ENCODE measurements at places on chromosomes 2 and 18.

GRCh38 chr2:102451968-102452367, 21.1 kb upstream of the SLC9A4 start:
- DNase-seq: no peak

DNA sequence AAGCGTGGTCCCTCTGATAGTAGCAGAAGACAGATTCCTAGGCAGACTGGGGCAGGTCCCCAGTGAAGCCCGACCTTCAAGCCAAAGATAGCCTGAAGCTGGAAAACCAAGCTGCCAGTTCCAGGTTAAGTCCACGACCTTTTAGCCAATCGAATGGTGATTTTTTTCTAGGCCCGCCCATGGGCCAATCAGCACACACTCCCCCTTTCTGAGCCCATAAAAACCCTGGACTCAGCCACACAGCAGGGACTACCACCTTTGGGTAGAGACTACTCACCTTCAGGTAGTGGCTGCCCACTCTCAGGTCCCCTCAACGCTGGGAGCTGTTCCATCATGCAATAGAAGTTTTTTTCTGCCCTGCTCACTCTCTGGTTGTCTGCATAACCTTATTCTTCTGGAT, 14.5 kb upstream of the ADI1 start:
- DNase-seq: no peak

GRCh38 chr2:162828545-162828944, 10.0 kb downstream of the KCNH7 start:
- DNase-seq: no peak

- DNase-seq: no peak
These were observed 6.3 kb downstream of the COL6A3 start for GRCh38 chr2:237407700-237408099.

GRCh38 chr18:34709750-34710441, at the start of gene DTNA:
Gene DTNA (plus strand): TSS chr18:34710298. CDS start chr18:34755977, 45,679 bp downstream.
- DNase-seq: no peak

GRCh38 chr18:75574187-75574586, 146.7 kb upstream of the SMIM21 start:
- DNase-seq: no peak

DNA sequence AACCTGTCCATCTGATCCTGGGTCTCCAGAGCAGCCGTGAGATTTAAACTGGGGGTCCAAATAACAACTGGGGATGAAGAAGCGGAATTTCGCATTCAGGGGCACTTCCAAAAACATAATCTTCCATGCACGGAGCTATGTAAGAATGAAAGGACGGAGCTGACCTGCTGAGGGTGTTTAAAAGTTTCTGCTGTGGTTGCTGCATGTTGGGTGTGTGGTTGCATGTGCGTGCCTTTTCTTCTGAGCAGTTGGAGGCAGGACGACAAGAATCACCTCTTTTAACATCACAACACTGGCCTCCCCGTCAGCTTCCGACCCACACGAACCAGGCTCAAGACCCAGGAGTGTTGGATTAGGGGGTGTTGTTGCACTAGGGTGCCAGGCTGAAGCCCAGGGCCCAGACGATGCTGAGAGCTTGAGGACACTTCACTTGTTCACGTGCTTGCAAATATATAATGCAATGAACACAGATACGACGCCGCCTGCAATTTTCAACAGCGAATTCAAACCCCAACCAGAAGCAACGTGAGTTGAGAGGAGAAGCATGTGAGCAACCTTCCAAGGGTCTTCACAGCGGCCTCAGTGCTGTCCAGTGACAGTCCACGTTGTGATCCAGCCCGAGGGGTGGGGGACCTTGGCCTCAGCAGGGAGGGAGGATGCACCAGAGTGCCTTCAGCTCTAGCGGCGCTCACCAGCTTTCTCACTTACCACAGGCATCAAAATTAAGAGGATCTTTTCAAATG, 76.0 kb upstream of the SALL3 start:
- DNase-seq: no peak

DNA sequence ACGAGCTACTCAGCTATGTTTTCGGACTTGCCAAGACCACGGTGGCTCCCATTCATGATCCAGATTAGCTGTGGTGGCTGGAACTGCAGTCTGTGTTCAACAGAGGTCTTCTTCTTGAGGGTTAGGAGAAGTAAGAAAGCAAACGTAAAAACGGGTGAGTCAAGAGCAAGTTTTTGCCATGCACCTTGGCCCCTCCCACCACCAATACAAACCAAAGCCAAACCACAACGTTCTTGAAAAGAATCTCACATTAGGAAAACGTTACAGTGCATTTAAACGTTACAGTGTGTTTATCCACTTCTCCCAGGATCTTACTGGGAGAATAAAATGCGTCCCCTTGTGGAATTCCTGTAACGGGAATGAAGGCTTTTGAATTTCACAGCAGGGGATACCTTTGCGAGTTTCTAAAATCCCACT, 725 bp downstream of the FBXO48 start:
- DNase-seq: no peak

DNA sequence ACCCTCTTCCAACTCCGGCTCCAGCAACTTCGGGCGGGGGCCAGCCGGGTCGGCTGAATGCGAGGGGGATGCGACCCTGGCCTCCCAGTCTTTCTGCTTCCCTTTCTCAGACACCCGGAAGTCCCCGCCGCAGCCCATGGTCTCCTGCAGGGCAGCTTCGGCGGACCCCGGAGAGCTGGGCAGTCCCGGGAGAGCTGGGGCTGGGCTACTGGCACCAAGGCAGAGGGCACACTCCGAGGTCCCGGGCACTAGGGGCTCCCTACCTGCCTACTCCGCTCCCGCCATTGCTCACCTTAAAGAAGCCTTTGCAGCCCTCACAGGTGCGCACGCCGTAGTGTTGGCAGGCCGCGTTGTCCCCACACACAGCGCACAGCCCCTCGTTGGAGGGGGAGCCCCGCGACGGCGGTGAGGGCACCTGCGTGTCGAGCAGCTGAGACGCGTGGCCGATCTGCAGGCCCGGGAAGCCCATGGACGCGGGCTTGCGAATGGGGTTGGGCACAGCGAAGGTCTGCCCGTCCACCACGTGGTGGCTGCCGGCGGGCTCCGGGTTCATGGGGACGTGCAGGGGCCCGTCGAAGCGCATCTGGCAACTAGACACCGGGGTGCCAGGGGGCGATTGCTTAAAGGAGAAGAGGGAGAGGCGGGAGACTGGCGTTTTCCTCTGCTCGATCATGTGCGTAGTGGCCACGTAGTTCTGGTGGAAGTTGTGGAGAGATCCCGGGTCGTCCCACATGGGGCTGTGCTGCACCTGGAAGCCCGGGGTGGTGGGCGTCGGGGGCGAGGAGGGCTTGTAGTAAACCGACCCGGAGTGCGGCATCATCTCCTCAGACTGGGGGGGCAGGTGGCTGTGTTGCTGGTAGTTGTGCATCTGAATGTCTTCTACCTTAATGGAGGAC, 3.2 kb downstream of the NR4A2 start:
- DNase-seq: no peak

- DNase-seq: peak; percentile 31
These were observed at the start of gene RAB27B for GRCh38 chr18:54828281-54828881. Gene RAB27B (plus strand): TSS chr18:54828477. CDS start chr18:54877586, 49,109 bp downstream.

GRCh38 chr2:6855860-6856547, 9.7 kb downstream of the CMPK2 start:
- no peak for DNase-seq

- DNase-seq: no peak
These were observed 52.4 kb downstream of the GLI2 start for GRCh38 chr2:120787822-120788700.

DNA sequence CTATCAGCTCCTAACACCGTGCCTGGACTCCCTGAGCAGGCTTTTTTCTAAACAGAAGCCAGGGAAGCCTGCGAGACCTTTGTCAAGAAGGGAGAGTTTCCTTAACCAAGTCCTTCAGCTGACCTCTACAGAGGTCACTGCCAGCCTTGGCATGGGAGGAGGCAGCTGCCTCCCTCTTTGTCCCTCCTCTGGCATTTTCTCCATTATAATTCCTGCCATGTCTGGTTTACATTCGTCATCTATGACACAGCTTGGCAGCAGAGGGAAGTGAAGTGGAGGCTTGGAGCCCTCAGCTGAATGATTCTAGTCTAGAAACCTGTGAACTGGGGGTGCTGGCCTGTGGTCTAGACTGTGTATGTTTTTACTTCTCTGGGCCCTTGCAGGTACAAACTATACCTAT, 22.5 kb downstream of the LIPG start:
- DNase-seq: no peak

DNA sequence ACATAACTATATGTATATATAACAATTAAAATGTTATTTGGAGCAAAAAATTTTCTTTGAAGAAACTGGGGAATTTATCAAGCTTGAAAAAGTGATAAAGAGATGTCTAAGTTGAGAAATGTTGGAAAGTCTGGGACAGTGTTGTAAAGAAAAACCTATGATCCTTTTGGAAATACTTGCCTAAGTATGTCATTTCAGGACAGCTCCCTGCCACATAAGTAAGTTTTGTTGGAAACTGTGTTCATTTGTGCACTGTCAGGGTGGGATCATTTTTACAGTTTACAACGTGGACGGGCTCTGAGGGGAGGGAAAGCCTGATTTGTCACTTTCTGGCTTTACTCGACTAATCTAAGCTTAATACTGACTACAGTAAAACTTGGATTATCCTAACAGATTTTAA, 10.4 kb upstream of the COL3A1 start:
- no peak for DNase-seq

GRCh38 chr18:36327352-36328316, 30.1 kb downstream of the FHOD3 start:
- DNase-seq: no peak

GRCh38 chr2:162661618-162662017, 176.9 kb downstream of the KCNH7 start:
- no peak for DNase-seq

- no peak for DNase-seq
These were observed 29.8 kb downstream of the MGAT5 start for GRCh38 chr2:134283661-134284060.

- no peak for DNase-seq
These were observed 167.4 kb downstream of the PTGR3 start for GRCh38 chr18:75041586-75041985.

GRCh38 chr18:68791801-68792200, 6.1 kb upstream of the CCDC102B start:
- no peak for DNase-seq

GRCh38 chr18:45684341-45685115, 39.5 kb upstream of the SLC14A1 start:
- no peak for DNase-seq

DNA sequence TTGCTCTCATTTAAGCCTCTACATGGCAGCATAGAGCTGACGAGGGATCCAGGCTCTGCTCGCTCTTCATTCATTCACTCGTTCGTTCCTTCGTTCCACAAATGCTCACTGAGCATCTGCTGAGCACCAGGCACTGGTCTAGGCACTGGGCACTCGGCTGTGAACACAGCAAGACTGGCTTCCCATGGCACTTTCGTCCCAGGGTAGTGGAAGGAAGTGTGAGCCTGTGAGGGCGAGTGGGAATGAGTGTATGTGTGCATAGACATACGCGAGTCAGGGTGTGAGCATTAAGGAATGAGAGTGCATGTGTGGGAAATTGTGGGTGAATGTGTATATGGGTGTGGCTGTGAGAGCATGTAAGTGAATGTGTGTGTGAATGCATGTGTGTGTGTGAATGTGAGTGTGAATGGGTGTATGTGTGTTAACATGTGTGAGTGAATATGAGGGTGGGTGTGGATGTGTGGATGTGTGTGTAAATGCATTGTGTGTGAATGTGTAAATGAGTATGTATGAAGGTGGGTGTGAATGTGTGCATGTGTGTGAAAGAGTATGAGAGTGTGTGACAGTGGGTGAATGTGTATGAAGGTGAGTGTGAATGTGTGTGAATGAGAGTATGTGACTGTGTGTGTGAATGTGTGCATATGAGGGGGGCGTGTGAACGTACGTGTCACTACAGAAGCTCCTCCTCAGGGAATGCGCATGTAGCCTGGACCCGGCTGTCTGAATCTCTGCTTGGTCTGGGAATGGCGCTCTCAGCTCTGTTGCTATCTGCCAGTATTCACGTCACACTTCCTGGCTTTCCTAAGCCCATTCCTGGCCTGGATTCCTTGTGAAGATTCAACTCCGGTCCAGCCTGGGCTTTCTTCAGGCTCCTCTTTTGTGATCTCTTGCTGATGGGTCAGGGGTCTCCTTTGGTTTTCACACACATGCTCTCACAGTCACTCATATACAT, 28.8 kb downstream of the SNORC start:
- DNase-seq: no peak

GRCh38 chr2:120740375-120740764, 4.7 kb downstream of the GLI2 start:
- DNase-seq: no peak

DNA sequence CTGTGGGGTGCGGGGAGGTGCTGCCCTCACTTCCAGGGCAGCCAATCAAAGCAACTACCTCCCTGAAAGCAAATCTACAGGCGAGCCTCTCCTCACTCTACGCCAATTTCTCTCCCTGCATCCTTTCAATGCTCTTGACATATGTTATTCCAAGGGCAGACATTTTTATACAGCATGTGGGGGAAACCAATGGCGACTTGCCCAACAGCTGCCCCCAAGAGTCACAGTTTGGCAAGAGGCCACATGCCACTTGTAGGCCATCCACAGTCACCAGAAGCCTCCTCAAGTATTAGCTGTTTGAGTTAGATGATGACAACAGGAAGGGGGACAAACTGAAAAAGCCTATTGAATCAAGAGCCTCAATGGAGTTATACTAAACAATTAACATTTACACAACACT, 114.6 kb downstream of the MYO5B start:
- peak; percentile 50 for DNase-seq

GRCh38 chr2:75054296-75054695, 95.9 kb downstream of the POLE4 start:
- no peak for DNase-seq

DNA sequence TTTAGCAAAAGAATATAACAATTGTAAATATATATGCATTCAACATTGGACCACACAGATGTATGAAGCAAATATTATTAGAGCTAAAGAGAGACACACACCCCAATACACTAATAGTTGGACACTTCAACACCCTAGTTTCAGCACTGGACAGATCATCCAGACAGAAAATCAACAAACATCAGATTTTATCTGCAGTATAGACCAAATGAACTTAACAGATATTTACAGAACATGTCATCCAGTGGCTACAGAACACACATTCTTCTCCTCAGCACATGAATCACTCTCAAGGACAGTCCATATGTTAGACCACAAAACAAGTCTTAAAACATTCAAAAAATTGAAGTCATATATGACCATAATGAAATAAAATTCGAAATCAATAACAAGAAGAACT, 22.1 kb upstream of the EVA1A start:
- no peak for DNase-seq

- DNase-seq: no peak
These were observed 552.0 kb upstream of the NRP2 start for GRCh38 chr2:205130111-205130829.

GRCh38 chr18:21242141-21242779, at the start of gene GREB1L:
Gene GREB1L (plus strand): TSS chr18:21242232. CDS start chr18:21383519, 141,287 bp downstream.
- no peak for DNase-seq
